Esophagus muscularis mucosa (tissue), 4 donors: ENCODE measurements at places on chromosomes 1 and 21.

DNA sequence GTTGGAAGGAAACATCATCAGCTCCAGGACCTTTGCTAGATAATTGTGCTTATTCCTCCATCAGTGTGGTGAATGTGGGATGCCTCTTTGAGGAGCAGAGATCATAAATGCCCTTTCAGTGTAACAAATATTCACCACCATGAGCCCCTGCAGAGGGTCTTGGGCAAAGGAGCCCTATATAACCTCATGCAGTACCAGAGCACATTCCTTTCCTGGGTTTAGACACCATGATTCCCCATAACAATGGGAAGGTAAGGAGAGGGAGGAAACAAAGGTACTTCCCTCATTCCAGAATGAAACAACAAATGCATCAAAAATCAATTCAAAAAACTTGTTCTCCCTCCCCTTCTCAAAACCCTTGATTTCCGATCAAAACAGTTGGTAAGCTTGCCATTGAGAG is 103.4 kb upstream of the PROX1 start:
- no peak for DNase-seq

DNA sequence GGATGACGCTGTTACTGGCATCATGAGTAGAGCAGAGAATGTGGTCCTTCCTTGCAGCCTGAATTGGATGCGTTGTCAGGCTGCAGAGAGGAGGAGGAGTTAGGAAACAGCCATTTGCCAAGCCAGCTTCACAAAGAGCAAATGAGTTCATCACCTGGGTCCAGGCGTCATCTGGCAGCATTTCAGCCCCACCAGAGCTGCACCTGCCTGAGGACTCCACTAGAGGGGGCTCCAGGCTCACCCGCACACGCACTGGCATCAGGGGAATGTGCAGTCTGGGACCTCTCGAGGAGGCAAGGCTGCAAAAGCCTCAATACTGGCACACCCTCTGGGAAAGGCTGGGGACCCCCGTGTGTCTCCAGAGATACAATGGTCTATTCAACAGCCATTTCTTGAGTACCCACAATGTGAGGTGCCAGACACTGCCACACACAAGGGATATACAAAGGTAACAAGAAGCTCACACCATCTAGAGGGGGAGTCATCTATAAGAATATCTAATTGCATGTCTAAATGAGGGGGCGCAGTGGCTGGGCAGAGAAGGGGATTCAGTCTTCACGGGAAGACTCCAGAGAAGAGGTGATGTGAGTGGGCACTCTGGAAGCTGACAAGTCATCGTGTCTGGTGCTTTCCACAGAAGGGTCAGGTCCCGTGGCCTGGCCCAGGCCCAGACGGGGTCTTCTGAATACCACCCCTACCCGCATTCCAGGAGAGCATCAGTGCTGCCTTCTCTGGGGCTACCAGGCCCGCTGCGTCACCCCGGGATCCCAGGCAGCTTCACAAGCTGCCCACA is 53.5 kb upstream of the CNTN2 start:
- no peak for DNase-seq

DNA sequence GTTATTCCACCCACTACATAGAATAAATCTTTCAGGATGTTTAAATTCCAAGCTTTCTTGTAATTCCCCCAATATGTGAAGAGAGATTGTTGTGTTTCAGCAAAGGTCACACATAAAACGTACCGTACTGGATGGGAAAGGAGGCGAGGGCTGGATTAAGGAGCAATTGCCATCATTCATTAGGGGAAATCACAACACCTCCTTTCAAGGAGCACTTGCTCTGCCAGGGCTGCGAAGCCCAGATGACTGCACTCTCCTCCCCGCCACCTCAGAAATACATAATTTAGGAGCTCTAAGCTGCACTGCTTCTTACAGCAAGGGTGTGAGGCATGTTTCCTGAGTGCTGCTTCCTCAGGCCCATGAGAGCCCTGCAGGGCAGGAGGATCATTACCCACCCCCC is 29.6 kb downstream of the MATN1 start:
- DNase-seq, result no peak

DNA sequence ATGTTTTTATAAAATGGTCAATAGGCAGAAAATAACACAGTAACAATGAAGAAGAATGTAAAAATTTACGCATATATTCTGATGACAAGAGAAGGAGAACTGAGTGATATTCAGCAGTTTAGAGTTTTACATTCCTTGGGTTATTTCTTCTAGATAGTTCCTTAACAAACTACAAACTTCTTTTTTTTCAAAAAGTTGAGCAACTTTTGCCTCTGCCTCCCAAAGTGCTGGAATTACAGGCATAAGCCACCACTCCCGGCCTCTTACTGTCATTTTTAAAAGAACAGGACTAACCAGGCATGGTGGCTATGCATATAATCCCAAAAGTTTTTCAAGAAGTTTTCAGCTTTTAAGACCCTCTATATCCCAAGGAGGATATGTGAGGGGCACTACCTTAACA is 32.9 kb downstream of the ARNT start:
- DNase-seq, result no peak
